ENCODE measurements at places on chromosomes 2 and 18.

DNA sequence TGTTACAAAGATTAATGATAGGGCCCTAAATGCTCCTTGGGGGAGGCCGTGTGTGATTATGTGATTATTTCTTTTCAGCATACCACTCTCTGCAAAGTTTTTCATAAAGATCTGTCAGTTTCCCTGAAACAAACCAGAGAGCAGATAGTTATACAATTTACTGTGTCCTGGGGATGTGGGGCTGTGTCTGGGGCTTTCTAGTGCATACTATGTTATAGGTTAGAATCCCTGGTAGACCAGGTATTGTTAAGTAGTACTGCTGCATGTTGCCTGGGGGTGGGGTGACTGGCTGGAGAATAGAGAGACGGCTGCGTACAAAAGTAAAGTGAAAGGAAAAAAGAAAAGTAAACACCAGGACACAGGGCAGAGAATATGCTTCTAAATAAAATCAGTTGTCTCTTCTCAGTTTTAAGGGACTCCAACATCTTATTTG, 3.3 kb upstream of the CCBE1 start:
- DNase-seq: no peak

DNA sequence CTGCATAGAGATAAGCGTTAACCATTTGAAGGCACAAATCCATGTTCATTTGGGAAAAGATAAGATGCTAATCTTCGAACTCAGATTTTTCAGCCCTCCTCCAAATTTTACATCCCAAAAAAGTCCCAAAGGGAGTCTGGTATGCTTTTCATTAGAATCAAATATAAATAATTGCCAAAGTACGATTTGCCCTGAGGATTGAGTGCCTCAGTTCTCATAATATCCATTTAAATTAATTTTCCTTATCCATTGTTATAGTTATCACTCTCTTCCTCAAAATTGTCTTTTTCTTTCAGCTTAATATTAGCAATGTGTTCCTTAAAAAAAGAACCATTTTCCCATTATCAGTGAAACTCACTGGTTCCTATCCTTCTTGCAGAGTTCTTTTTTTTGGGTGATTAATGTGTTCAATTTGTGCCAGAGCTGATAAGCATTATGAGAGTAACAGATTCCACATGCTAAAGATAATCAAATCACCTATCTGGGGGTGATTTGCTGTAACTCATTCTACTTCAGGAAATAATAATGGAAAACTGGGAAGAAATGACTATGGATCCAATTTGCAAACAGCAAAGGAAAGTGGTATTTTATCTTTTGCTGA, 686 bp downstream of the HNMT start:
- DNase-seq: no peak

GRCh38 chr2:172574965-172575364, 19.1 kb downstream of the PDK1 start:
- DNase-seq: no peak

GRCh38 chr2:151119374-151119773, 142.3 kb downstream of the RBM43 start:
- no peak for DNase-seq

DNA sequence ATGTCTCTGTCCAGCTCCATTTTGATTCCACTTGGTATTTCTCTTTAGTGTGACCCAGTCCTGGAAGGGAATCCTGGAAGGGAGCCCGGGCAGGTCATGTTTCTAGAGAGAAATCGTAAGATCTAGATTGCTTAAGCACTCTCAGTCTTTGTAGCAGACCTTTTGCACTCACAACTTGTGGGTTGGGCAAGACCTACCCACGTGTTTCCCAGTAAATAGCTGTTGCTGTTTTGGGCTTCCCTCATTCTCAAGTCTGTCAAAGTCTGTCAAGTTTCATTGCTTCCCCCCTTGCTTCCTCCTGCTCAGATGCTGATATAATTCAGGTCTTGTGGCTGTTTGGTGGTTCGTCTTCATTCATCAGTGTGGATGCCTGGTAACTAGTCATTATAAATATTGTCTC, 17.4 kb upstream of the NEMP2 start:
- DNase-seq: no peak

DNA sequence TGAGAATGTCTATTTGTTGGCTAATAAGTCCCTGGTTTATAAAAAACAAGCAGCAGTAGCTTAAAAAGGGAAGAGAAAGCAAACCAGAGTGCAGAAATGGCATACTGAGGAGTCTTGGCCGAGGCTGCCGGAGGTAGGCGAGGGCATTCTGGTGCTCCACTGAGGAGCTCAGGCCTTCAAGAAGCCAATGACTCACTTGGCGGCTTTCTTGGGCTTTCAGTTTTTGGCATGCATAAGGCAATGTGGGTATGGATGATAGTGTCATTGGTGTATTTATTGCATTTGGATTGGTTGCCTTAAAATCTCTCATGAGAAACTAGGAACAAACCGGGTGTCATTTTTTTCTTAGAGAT, 119.6 kb upstream of the ARL5A start:
- no peak for DNase-seq

DNA sequence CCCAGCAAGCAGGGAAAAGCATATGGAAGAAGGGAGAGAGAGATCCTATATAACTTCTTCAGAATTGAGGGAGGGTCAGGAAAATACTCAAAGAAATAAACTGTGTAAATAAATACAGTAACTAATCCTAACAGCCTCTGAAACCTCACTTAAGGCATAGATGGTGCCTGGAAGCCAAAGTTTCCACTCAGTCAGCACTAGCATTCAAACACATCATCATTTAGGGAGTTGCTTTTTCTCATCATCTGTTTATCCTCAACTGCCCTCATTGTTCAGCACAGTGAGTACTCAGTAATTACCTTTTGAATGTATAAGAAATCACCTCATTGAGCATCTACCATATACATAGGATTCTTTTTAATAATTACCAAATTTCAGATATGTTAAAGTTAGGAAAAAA, 262.9 kb downstream of the C1D start:
- no peak for DNase-seq

DNA sequence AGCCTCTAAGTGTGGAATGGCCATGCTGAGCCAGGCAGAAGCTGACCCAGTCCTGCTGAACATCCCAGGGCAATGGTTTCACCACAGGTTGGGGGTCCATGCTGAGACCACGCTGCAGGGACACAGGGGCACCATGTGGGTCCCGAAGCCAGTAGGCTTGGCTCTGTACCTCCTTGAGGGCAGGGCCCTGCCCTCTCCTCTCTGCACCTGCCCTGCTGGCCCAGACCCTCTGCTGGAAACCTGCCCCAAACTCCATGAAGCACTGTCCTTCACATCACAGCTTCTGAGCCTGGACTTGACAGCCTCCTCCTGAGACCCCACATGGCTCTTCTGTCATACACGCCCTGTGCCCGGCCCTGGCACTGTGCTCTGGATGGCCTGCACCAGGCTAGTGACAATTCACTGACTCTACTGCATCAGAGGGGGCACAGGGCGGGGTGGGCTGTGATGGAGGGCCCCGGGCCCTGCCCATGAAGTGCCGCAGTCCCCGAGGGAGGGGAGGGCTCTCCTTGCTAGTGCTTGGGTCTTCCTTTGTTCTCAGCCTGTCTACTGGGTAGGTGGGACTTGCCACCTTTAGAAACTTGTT, 24.7 kb downstream of the HS6ST1 start:
- DNase-seq: no peak

DNA sequence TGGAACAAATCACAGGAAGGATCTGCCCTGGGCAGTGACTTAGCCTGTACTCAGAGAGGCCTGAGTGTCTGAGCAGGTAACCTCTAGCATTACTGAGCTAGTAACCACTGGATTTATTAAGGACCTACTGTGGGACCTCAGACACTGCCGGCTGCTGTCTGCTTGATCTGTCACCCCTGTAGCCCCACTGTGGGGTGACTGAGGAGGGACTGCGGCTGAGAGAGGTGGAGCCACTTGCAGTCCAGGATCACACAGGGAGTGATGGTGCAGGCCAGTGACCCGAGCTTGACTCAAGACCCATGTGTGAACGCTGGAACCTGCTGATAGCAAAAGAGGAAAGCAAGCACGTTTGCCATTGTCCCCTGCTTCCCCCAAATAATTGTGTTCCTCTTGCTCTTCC, 15.6 kb downstream of the CHMP1B start:
- DNase-seq: no peak

GRCh38 chr2:180255981-180256380, 248.9 kb upstream of the CWC22 start:
- DNase-seq: no peak

DNA sequence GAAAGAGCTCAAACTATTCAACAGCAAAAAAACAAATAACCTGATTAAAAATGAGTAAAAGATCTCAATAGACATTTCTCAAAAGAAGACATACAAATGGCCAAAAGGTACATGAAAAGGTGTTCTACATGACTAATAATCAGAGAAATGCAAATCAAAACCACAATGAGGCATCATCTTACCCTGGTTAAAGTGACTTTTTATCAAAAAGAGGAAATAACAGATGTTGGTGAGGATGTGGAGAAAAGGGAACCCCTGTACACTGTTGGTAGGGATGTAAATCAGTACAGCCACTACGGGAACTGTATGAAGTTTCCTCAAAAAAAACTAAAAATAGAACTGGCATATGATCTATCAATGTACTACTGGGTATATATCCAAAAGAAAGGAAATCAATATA, 39.8 kb upstream of the TMEM163 start:
- no peak for DNase-seq

Data from activated T-helper 1 cell treated with anti-CD3 and anti-CD28 coated beads, Interleukin-2, amount 50 U/mL, for 16 hours (primary cell).